Muscle of leg (tissue), 16 donors: ENCODE measurements at places on chromosomes 5 and 9. TPM values are rescaled to one million over a fixed set of nuclear protein-coding genes. Genes with fewer than 3 reads are reported as not detected.
A peak's percentile ranks its signal among the peaks of the same experiment; 100 is the strongest.

Gene BTNL3
- not detected for total RNA-seq

Gene OR2K2
- not detected for total RNA-seq

Gene CYSRT1
- 0.18 TPM for total RNA-seq

Gene CDH6
- 8.0 TPM for total RNA-seq

Gene OBP2B
- not detected for total RNA-seq

Gene IRGM
- total RNA-seq, result not detected

DNA sequence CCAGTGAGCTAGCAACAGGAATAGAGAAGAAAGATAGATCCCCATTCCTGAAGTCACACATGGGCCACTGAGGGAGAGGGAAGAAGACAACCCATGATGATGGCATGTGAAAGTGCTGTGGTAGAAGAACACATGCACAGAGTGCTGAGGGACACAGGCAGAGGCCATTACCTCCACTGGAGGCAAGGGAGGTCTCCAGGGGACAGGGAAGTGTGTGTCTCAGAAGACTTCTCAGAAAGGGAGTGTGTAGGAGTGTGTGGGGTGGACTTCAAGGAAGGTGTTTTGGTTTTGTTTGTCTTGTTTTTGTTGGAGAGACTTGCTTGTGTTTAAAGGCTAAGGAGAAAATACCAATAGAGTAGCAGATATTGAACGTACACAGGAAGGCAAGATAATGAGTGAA, 77.0 kb upstream of the SMARCA2 start:
- DNase-seq, result no peak

DNA sequence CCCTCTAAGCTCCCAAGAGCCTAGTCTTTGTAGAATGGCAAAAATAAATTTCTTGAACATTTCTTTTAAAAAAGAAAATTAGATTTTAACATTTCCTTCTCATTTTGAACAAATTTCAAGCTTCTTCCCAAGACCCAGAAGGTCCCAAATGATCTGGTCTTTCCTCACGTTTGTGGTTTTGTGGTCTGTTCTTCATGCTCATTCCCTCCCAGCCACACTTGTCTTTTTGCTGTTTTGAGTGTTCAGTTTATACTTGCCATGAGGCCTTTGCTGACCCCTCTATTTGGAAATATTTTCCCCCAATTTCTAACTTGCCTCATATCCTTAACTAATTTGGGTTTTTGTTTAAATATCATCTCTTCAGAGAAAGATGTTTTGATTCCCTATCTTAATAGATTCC, 133.4 kb upstream of the PAPPA start:
- no peak for DNase-seq

- no peak for DNase-seq
Measured at GRCh38 chr5:61342071-61342501, 10.0 kb downstream of the ZSWIM6 start.

GRCh38 chr5:179869101-179869500, 10.5 kb upstream of the MRNIP start:
- no peak for DNase-seq

GRCh38 chr9:37921168-37921510, 17.2 kb upstream of the SLC25A51 start:
- DNase-seq, result no peak

DNA sequence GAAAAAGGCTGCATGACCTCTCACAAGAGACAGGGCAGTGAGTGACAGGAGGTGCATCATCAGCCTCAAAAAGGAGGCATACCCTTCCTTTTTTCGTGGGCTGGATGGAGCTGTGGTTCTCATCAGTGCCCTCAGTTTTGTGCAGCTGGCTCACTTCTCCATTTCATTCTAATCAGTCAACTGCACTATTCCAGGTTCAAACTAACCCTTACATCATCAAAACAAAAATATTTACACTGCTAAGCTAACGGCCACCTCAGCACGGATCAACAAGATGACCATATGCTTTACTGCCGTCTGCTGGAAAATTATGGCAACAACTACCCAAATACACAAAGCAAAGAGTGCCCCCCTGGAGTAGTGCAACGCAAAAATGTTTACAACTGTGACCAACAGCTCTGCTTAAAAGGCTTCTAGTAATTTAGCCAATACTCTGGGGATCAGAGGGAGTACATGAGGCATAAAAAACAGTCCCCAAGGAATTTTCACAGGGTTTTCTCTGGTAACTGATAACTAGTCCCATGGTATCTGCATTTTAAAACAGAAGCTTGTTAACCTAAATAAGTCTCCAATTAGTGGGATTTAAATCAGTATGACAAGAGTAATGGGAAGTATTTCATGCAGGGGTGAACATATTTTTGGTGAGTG, 10.8 kb downstream of the KCNV2 start:
- DNase-seq, result peak; percentile 83

DNA sequence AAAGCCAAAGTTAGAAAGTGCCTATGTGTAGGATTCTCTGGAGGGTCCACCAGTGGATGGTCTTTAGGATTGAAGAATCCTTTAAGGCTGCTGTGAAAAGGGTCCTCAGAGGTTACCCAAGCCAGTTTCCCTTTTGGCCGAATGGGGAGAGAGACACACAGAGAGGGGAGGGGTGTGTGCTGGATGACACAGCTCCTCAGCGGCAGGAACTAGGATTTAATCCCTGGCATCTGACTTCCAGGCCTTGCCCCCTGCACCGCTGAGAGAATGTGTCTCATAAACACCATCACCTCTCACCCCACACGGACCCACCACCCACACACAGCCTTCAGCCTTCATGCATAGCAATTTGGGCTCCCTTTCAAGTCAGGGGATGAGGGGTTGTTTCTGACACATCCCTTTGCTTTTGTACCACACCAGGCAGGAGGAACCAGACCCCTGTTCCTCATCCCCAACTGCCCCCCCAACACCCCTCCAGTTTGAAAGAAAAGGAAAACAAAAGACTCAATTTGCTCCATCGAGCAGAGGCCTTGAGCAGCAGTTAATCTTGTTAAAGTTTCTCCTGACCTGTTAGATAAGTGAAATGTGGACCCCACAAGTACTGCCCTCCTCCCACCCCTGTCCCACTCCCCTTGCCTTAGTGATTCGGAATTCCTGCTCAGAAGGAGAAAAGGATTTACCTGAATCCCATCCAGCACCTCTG, 4.0 kb downstream of the PAPPA start:
- peak; percentile 45 for DNase-seq

GRCh38 chr9:130988905-130989304, 20.1 kb upstream of the LAMC3 start:
- DNase-seq, result no peak

DNA sequence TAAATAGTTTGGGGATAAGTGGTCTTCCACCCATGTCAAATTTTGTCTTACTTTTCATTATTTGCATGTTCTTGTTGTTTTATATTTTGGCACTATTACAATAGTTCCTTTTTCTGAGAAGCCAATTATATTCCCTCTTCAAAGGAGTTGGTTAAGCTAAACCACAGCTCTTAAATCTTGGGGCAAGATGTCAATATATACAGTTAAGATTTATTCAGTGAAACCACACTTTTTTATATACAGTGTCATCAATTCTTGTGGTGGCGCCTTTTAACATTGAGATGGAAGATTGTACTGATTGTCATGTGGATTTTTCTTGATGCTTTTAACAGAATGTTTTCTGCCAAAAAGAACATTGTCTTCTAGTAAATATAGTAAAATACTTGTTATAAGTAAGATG, 104.1 kb downstream of the MTREX start:
- DNase-seq, result no peak

DNA sequence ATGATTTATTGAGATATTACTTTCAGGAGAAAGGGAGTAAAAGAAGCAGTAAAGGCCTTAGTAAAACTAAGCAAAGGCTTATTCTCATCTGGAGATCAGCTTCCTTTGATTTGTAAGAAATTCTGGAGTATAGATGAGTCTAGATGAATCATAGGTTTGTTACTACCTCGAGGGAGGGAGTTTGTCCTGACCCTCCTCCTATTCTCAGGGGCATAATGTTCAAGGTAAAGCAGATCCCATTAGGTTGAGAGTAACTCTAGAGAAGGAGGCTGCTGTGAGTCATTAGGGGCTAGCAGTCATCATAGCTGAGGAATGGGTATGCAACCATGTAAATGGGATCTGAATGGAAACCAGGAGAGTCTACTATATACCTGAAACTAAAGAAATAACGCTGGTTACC, 155.5 kb upstream of the MOCS2 start:
- no peak for DNase-seq

GRCh38 chr5:109529520-109529919, 119.7 kb upstream of the PJA2 start:
- peak; percentile 92 for DNase-seq

GRCh38 chr5:53766673-53767072, 206.2 kb downstream of the NDUFS4 start:
- DNase-seq, result no peak

GRCh38 chr9:137321726-137322361, 19.8 kb upstream of the NRARP start:
- no peak for DNase-seq

DNA sequence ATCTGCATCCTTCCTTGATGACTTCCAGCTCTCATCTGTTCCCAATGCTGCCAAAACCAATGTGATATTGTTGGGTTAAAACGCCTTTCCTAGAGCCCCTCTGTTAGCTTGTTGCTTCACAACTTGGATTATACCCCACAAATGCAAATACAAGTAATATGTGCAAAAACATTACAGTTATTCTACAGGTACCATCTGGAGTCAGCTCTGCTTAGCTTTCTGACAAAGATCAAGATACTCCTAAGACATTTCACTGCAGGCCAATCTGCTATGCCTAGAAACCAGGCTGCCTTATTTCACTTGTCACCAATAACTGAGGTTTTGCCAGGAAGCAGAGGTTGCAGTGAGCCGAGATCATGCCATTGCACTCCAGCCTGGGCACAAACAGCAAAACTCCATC, 36.9 kb upstream of the ACO1 start:
- DNase-seq, result no peak

- no peak for DNase-seq
Measured at GRCh38 chr9:37239224-37239859, 119.0 kb downstream of the ZCCHC7 start.

DNA sequence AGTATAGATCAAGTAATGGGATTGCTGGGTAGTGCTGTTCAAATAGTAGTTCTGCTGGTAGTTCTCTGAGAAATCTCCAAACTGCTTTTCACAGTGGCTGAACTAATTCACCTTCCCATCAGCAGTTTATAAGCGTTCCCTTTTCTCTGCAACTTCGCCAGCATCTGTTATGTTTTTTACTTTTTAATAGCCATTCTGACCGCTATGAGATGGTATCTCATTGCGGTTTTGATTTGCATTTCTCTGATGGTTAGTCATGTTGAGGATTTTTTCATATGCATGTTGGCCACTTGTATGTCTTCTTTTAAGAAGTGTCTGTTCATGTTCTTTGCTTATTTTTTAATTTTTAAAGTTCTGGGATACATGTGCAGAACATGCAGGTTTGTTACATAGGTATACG, 279.2 kb upstream of the NREP start:
- DNase-seq, result no peak
